Right ventricle myocardium inferior (tissue), 1 donor: ENCODE measurements at places on chromosomes 7 and 10.

DNA sequence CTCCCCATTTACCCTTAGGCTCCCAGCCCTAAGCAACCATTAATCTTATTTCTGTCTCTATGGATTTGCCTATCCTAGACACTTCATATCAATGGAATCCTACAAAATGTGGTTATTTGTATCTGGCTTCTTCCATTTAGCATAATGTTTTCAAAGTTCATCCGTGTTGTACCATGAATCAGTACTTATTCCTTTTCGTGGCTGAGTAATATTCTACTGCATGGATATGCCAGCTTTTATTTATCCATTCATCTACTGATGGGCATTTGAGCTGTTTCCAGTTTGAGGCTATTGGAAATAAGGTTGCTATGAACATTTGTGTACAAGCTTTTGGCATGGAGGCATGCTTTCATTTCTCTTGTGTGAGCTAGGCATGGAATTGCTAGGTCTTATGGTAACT is 121.1 kb downstream of the WDR11 start:
- no peak for DNase-seq

DNA sequence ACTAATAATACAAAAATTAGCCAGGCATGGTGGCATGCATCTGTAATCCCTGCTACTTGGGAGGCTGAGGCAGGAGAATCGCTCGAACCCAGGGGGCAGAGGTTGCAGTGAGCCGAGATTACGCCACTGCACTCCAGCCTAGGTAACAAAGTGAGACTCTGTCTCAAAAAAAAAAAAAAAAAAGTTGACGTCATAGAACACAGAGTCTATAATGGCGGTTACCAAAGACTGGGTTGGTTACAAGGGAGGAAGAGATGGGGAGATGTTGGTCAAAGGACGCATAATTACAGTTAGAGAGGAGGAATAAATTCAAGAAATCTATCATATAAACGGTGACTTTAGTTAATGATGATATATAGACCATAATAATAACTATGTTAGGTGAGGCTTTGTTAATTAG is 309.7 kb upstream of the HGF start:
- DNase-seq = no peak

DNA sequence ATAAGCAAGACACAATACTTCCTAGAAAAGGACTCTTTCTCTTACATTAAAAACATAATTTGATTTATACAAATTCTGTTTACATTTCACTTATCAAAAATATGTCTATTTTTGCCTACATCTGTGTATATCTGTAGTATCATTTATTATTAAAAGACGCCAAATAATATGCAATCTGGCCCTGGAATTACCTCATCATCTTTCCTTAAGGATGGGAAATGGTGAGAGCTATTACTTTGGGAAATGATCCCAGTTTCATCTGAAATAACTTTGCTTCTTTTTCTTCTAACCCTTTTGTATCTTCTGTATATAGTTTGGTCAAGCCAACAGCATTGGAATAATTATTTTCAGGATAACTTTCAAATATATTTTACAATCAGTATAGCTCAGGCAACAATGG is 85.0 kb downstream of the FAS start:
- DNase-seq = no peak

GRCh38 chr10:125976960-125977605 is 80.7 kb downstream of the FANK1 start:
- no peak for DNase-seq

- no peak for DNase-seq
Measured at GRCh38 chr10:97048649-97049427, 136.9 kb downstream of the SLIT1 start.

GRCh38 chr10:101670635-101671034 is 24.3 kb downstream of the FBXW4 start:
- no peak for DNase-seq

- DNase-seq = peak; percentile 47
Measured at GRCh38 chr7:325051-325798, 35.3 kb downstream of the FOXL3 start.
